Airway epithelial cell (primary cell): ENCODE measurements at places on chromosomes 5 and 9. TPM values are rescaled to one million over a fixed set of nuclear protein-coding genes. Genes with fewer than 3 reads are reported as not detected.

CD180 gene
- total RNA-seq, result not detected in 2 replicates

ANKRD20A1 gene
- total RNA-seq, result not detected in 2 replicates

HTR4 gene
- total RNA-seq, result not detected in 2 replicates

CDO1 gene
- not detected in 2 replicates for total RNA-seq

GIN1 gene
- total RNA-seq, result 4.1 and 4.2 TPM in 2 replicates

GARIN3 gene
- total RNA-seq, result not detected in 2 replicates

BTNL8 gene
- total RNA-seq, result not detected in 2 replicates

ADGRD2 gene
- not detected in 2 replicates for total RNA-seq

HSPB3 gene
- not detected in 2 replicates for total RNA-seq

GARNL3 gene
- total RNA-seq, result 0.23 and 3.5 TPM in 2 replicates

NTNG2 gene
- 0.07 TPM in 1 of 2 replicates, not detected in the other for total RNA-seq

PCDHGA9 gene
- 1.2 and 1.8 TPM in 2 replicates for total RNA-seq

SPATA31E1 gene
- total RNA-seq, result not detected in 2 replicates

CTNND2 gene
- not detected in 2 replicates for total RNA-seq

PCDHGA3 gene
- total RNA-seq, result 0.14 and 0.21 TPM in 2 replicates

TAS2R1 gene
- not detected in 2 replicates for total RNA-seq

CATSPER3 gene
- total RNA-seq, result 0.07 TPM in 1 of 2 replicates, not detected in the other

KDM3B gene
- 23.8 and 31.4 TPM in 2 replicates for total RNA-seq

INSL6 gene
- not detected in 2 replicates for total RNA-seq

ITK gene
- not detected in 2 replicates for total RNA-seq

LCN10 gene
- not detected in 2 replicates for total RNA-seq

TNC gene
- 41.8 and 58.9 TPM in 2 replicates for total RNA-seq

TMEM174 gene
- not detected in 2 replicates for total RNA-seq

PHF24 gene
- under 0.01 and 0.23 TPM in 2 replicates for total RNA-seq

CKMT2 gene
- not detected in 2 replicates for total RNA-seq

TXNDC8 gene
- total RNA-seq, result not detected in 2 replicates

AFAP1L1 gene
- 12.0 and 14.5 TPM in 2 replicates for total RNA-seq

PCDHB16 gene
- total RNA-seq, result 0.07 and 0.14 TPM in 2 replicates

IFNA21 gene
- not detected in 2 replicates for total RNA-seq

GABRA6 gene
- not detected in 2 replicates for total RNA-seq

ANAPC2 gene
- 14.7 and 15.9 TPM in 2 replicates for total RNA-seq

C9orf72 gene
- 9.0 TPM in 2 replicates for total RNA-seq

PCDHA10 gene
- not detected in 2 replicates for total RNA-seq

EXOC3 gene
- total RNA-seq, result 23.4 and 27.4 TPM in 2 replicates

NLN gene
- 19.6 and 23.0 TPM in 2 replicates for total RNA-seq

TBC1D9B gene
- total RNA-seq, result 47.8 and 63.1 TPM in 2 replicates

TRIO gene
- total RNA-seq, result 32.7 and 57.1 TPM in 2 replicates

CD14 gene
- total RNA-seq, result 0.35 TPM in 1 of 2 replicates, not detected in the other

EDIL3 gene
- 2.0 and 2.9 TPM in 2 replicates for total RNA-seq

IFNE gene
- 2.9 and 3.5 TPM in 2 replicates for total RNA-seq

DBH gene
- not detected in 2 replicates for total RNA-seq

PAEP gene
- total RNA-seq, result not detected in 2 replicates
